ENCODE measurements at places on chromosomes 4 and X.

GRCh38 chr4:30724247-30724646 is 4.1 kb downstream of the PCDH7 start:
- DNase-seq: no peak

DNA sequence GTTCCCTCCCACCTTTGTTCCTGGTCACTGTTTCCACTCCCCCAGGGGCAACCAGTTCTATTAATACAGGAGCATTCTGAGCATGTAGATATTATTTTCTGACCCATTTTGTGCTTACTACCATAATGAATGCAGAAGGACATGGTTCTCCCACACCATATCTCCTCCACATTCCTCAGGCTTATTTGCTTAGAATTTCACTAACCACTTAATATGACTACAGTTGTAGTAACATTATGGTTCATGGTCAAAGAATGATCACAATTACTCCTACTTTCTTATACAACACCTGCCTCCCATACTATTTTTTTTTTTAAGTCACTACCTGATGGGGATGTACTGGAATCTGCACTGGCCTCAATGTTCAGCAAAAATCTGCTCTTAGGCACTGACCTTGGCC is 7.5 kb upstream of the FAM184B start:
- DNase-seq: peak; percentile 14

DNA sequence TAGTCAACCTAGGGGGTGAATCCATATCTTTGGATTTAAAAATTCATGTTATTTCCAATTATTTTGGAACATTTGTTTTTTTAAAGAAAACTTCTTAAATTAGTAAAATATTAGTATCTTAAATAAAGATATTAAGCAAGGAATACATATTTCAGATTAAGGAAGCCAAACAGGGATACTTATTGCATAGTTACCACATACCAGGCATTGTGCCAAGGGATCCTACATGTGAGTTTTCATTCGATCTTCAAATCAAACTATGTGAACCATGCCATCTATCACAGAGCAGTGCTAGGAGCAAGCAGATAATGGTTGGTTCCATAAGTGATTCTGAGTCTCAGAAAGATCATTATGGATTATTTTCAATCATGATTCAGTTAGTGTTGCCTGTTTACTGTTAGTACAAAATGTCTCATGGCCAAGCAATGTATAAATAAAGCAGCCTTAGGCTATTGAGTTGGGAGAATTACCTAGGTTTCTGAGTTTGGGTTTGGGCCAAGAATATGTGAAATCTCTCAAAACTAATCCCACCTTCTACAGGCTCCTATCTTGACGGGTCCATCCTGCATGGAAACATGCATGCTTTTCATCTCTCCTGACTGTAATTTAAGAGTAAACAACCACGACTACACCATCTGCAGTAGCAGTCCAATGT is 176.7 kb downstream of the NPFFR2 start:
- no peak for DNase-seq

- peak; percentile 89 for DNase-seq
These were observed 34.5 kb upstream of the FAM9C start for GRCh38 chrX:13078739-13079444.

- no peak for DNase-seq
These were observed 27.3 kb downstream of the ANXA3 start for GRCh38 chr4:78578674-78579425.

DNA sequence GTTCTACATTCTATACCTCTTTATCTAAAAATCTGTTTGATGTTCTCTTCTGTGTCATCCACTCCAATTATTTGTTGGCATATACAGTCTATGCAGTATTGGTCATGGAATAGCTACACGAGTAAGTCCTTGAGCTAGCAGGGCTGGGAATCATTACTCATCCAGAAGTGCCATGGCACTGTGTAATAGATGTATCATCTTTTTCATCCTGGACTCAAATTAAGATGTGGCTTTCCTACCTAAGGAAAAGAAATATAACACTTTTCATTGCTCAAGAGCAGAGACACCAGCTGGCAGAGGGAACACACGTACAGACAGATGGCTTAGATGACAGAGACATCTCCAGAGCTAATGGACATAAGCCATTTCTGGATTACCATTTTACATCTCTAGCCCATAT is 159.8 kb downstream of the FAM13A start:
- DNase-seq: peak; percentile 14

DNA sequence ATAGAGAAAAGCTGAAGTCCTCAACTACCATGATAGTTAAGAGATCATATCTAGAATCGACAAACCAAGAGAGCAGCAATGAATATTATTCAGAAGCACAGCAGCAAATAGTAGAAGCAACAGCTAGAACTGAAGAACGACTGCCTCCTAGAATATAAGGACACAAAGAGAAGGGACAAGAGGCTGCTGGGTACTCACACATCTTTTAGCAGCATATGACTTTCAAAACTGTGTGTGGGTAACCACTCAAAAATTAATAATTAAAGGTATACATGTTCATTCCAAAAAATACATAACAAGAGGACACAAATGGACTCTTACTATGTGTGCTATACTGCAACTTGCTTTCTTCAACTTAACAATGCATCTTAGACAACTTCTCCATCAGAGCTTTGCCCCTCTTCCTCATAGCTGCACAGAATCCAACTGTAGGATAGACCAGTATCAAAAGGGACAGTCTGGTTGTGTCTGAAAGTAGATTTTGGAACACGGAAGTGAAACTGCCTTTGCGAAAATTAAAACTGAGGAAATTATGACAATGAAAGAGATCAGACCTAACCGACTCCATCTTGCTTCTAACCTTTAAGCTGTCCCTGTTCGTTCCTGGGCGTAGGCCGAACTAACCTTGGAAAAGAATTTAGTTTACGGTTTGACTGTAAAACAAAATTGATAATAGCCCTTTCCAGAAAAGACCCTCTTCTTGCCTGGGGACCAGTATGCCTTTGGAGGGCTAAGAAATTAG is 125.7 kb downstream of the SH3KBP1 start:
- DNase-seq: no peak

DNA sequence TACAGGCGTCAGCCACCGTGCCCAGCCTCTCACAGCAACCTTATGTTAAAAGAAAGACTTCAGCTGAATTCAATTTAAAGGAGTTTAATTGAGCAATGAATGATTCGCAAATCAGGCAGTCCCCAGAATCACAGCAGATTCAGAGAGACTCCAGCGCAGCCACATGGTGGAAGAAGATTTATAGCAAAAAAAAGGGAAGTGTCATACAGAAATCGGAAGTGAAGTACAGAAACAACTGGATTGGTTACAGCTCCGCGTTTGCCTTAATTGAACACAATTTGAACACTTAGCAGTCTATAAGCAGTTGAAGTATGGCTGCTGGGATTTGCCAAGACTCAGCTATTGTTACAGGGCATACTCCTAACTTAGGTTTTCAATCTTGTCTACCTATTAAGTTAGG is 19.8 kb downstream of the CENPVL3 start:
- no peak for DNase-seq

- DNase-seq: no peak
These were observed 34.9 kb downstream of the BMP2K start for GRCh38 chr4:78811034-78811433.

DNA sequence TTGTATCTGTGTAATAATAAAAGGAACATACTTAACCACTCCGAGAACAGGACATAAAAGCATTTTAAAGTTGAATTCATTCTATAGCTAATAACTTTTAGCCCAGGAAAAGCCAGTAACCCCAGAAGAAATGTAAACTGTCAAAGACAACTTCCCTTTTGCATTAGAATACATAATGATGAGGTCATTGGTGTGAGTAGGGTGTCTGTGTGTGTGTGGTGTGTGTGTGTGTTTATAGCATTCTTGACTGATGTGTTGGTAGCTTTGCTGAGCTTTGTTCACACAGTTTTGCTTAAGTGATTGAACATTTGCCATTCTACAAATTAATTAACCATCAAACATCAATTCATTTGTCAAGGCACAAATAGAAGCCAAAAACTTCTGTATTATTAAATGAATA is 559.6 kb downstream of the ARAP2 start:
- no peak for DNase-seq

DNA sequence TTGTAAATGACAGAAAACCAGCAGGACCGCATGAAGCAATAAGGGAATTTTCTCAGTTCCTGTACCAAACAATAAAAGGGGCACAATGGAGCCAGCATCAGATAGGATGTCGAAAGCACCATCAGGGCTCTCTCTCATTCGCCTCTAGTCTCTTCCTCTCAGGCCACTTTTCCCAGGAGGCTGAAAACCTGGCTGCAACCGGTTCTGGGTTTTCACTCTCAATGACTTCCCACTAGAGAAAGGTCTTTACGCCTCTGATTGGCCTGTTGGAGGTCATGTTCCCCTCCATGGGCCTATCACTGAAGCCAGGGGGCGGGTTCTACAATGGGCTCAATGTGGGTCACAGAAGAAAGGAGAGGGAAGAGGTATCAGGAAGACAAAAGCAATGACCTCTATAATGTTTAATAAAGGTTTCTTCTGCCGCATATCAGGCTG is 29.3 kb downstream of the ZNF827 start:
- no peak for DNase-seq

DNA sequence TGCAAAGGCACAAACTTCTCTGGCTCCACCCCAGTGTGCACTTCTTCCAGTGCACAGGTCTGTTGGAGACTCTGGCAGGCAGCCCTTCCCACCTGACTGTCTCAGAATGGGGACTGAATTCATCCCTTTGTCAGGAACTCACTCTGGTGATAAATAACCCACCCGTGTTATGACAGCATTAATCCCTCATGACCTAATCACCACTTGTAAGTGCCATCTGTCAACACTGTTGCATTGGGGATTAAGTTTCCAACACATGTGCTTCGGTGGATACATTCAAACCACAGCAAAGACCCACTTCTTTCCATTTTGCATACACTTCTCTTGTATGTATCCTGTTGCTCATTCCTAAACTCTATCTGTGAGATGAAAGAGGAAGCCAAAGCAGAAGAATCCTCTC is 1002.9 kb upstream of the IGFBP7 start:
- DNase-seq: no peak

DNA sequence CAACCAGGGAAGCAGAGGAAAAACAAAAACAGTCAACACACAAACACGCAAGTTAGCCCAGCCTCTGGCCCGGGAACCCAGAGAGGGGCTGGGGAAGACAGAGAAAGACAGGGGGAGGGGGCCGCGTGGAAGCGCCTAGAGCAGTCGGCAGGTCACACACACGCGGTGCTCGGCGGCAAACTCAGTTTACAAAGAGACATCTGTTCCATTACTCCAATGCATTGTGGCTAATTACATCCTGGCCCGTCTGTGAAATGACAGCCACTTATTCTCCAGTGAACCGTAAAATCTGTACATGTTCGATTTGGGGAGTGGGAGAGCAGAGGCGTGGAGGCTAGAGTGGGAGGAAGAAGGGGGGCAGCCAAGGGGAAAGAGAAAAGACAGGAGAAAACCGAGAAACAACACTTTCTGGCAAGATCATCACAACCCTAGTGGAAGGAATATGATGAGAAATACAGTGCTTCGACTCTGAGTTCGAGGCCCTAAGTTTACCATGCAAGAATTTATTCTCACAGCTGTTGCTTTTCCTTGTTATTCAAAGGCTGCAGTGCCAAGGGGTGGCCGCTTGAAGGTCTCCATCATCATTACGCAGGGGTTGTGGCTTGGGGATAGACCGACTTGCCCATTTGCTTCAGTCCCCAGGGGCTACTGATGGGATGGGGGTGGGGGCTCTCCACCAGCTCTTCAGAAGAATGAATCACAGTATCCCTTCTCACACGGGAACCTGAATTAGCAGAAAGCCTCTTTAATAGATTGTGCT is 167.7 kb downstream of the MGST2 start:
- DNase-seq: no peak

- no peak for DNase-seq
These were observed 245.1 kb downstream of the INPP4B start for GRCh38 chr4:142600952-142601351.

GRCh38 chr4:152590179-152591031 is 54.5 kb upstream of the FBXW7 start:
- peak; percentile 87 for DNase-seq

GRCh38 chrX:132369617-132370326 is 119.1 kb downstream of the MBNL3 start:
- DNase-seq: no peak

DNA sequence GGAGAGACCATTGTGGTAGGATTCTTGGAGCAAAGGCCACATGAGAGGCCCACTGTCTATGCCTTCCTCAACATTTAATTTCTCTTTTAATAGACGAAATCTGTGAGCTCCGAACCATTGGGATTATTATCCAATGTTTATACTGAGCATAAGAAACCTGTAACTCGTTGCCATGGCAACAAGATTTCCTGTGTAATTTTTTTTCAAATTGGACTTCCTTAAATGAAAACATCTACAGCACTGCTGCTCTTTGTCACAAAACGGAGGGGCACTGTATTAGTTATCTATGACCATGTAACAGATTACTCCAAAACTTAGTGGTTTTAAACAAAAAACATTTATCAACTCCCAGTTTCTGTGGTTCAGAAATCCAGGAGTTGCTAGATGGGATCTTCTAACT is 38.7 kb downstream of the PPP1R2C start:
- peak; percentile 70 for DNase-seq

- no peak for DNase-seq
These were observed 444.1 kb downstream of the BCOR start for GRCh38 chrX:39653691-39654090.

DNA sequence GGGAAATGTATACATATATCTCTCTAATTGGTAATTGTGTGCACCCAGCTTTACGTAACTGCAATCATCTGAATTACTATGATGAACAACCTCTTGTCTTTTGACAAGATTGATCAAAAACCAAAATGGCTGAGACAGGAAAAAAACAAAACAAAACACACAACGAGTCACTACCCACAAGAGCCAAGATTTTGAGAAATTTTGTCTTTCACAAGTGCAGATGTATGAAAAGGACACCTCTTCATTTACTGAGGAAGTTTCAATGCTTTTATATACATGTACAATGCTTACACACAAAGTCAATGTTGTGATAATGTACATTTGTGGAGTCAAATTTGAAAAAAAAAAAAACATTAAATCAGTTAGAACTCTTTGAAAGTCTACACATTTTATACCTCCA is 224.6 kb downstream of the SCFD2 start:
- peak; percentile 3 for DNase-seq

DNA sequence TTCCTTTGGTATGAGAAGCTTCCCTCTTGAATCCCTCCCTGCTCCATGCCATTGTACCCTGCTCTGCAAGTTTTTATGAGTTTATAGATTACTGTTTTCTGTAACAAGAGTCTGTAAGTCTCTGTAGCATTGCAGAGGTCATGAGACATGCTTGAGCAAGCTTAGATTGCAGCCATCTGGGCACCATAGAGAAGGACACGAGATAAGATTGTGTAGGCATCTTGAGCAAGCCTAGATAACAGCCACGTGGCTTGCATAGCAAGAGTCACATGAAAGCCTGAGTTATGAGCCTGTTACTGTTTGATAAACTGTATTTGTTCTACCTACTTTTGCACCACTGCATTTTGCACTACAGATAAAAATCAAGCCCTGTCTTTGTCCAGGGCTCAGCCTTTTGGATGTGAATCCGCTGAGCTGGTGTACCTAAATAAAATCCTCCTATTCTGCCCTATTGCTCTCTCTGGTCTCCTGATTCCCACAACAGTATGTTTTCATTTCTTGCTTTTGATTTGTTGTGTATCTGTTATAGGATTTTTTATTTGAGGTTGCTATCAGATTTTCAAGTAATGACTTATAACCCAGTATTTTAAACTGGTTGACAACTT is 127.4 kb upstream of the ANKRD50 start:
- DNase-seq: no peak

- no peak for DNase-seq
These were observed 15.2 kb downstream of the RUFY3 start for GRCh38 chr4:70737006-70737405.
